ENCODE measurements at places on chromosomes 7 and 10.

DNA sequence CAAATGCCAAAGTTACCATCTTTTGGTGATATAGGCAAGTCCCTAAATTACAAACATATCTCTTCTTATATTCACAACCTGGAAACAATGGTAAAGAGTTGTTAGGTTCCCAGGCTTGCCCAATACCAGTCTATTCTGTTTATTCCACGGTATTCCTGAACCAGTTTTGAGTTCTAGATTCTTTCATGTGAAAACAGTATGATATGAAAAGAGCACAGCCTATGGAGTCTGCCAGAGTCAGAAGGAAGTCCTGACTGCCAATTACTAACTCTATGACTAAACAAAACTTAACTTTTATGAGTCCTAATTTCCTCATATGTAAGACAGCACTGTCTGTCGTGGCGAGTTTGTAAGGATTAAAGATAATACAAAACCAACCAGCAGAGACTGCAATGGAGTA, 5.6 kb downstream of the ABI1 start:
- DNase-seq = no peak

- no peak for DNase-seq
These were observed 77.1 kb downstream of the FRMPD2 start for GRCh38 chr10:48197236-48197899.

GRCh38 chr10:58266003-58266825, 1.5 kb downstream of the IPMK start:
- DNase-seq = peak; percentile 52

DNA sequence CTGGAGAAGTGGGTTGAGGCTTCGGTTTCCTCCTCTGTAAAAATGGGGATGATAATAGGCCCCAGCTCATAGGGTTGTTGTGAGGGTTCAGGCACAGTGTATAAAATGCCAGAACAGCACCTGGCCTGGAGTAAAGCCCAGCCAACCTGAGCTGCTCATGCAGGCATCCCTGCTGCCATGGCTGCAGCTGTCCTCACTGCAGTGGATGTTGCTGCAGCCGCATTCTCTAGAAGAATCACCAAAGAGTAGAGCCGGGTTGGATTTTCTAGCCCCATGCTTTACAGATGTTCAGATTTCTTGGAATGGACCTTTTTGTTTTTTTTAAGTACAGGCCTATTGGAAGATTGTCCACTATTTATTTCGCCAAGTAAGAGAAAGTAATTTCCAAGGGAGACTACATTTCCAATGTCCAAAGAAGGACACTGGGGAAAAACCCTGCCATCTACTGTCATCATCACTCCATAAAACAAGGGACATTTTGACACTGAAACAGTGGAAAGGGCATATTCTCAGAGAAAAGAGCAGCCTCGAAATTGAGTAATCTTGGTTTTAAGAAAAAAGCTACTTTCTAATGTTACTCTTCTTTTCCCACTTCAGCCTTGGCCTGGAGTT, 147.5 kb upstream of the TCF7L2 start:
- no peak for DNase-seq

- DNase-seq = no peak
These were observed 47.7 kb downstream of the KIAA1217 start for GRCh38 chr10:24256619-24257107.

DNA sequence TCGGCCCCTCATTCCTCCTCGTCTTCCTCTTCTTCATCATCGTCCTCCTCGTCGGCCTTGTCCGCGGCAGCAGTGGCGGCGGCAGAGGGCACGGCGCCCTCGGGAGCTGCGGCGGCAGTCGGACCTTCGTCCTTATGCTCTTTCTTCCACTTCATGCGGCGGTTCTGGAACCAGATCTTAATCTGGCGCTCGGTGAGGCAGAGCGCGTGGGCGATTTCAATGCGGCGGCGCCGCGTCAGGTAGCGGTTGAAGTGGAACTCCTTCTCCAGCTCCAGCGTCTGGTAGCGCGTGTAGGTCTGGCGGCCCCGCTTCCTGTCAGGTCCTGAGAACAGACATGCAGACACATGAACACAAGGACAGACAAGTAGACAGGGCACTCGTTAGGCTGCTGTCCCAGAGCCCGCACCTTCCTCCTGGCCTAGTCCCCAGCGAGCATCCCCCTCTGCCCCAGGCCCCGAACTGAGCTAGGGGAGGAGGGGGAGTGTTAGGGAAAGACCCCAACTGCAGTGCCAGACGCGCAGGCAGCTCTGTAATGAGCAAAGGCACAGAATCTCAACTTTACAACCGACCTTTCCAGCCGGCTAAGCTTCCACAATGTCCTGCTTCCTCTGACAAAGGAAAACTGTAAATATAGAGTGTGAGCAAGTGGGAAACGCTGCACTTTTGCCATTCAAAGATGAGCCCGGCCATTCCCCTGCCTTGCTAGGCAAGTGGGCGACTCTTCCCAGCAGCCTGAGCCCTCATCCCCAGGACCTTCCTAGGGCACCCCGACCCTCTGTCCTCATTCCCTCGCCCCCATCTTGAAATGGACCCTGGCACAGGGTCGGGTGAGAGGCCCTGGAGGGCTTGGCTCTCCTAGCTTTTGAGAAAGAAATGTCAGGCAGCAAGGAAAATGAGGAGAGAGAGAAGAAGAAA, 1.3 kb downstream of the HOXA7 start:
- peak; percentile 69 for DNase-seq

- DNase-seq = no peak
These were observed 35.4 kb downstream of the GAD2 start for GRCh38 chr10:26251925-26252324.

DNA sequence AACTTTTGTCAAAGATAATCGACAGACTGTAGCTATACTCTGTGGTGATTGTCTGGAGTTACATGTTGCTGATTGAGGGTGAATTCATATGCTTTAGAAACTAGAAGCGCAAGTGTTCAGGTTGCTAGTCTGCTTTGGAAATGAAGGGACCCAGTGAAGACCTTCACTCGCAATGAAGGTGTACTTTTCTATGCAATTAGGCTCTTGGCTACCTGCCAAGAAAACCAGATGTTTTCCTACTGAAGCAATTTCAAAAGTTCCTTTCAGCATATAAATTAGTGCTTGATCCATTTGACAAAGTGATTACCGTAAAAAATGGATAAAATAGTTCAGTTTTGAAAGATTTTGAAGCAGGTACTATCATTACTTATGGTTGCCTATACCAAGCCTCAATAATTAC, 10.0 kb upstream of the STK31 start:
- no peak for DNase-seq

GRCh38 chr7:25405736-25406135, 177.4 kb upstream of the NPVF start:
- DNase-seq = no peak

GRCh38 chr10:73116017-73116416, 5.8 kb downstream of the NUDT13 start:
- DNase-seq = no peak

- DNase-seq = no peak
These were observed 31.3 kb downstream of the THNSL1 start for GRCh38 chr10:25047591-25048301.

GRCh38 chr7:116836911-116837310, 25.5 kb upstream of the CAPZA2 start:
- DNase-seq = no peak

- no peak for DNase-seq
These were observed 78.9 kb upstream of the PRLHR start for GRCh38 chr10:118674226-118674919.

DNA sequence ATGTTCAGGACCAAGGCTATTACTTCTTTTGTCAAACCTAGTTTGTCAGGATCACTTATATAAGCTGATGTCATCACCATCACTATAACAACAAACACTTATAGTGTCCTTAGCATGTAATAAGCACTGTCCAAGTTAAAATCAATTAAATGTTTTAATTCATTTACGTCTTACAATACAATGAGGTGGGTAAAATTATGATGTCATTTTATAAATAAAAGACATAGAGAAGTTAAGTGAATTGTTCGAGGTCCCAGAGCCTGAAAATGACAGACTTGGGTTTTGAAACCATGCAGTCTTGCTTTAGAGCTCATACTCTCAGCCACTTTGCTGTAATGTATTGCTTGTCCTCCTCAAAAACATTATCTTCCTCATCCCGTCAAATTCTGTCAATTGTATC, 48.3 kb downstream of the SLC13A1 start:
- no peak for DNase-seq

- DNase-seq = peak; percentile 51
These were observed 822 bp downstream of the SHOC2 start for GRCh38 chr10:110919971-110920881.

DNA sequence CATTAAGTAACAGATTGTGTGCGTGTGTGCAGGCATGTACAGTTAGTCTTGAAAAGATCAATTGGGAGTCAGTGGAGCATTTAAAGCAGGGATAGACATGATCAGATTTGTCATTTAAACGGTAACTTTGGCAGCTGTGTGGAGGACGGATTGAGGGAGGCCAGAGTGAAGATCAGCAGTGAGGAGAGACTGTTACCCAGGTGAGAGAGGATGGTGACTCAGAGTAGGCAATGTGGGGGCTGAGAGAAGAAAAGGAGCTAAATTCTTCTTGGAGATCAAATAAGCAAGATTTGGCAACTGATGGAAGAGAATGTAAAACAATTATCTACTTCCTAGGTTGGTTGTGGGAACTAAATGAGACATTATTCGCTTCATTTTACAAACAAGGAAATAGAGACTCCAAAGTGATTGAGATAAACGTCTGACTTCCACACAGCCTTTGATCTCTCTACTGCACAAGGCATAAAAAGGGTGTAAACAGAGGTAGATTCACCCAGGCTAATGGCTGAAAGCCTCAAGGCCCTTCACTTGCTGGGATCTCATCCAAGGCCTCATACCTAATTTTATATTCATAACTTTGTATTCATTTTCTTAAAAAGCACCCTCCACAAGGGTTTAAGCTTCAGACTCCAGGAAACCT, 665.1 kb upstream of the GALNT17 start:
- DNase-seq = no peak

DNA sequence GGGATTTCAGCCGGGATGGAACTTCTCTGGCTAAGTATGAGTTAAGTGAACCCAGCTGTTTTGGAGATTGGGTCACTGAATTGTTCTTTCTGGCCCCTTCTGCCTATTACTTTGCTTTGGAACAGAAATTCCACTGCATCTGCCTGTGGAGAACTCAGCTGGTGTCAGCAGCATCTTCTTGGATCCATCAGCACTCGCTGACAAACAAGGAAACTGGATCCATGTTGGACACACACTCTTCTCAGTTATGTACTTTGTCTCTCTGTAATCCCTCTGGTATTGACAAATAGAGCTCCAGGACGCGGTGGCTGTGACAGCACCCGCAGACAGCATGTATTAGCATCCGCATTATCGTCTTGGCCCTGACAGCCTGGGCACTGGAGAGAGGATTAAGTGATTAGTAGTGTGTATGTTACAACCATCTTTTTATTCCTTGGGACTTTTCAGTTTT, 73.0 kb upstream of the BMPER start:
- DNase-seq = no peak

GRCh38 chr10:65622608-65623007, 1303.2 kb upstream of the LRRTM3 start:
- DNase-seq = no peak

DNA sequence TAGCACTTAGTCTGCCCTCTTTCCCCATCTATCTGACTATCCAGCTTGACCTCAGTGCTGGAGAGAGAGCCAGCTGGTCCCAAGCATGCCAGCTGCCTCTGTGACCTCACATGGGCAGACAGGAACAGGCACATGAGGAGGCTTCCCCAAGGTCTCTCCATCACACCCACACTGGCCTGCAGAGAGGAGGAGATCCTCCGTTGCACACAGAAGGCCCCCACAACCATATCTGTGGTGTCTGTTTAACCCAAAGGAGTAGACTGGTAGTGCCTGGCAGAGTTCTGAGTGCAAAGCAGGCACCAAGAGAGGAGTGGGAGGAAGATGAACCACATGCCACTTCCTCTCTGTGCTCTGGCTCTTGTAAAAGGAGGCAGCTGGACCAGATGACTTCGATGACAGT, 4.8 kb upstream of the ANK3 start:
- peak; percentile 58 for DNase-seq

GRCh38 chr7:13442226-13442625, 547.2 kb downstream of the ETV1 start:
- DNase-seq = no peak

DNA sequence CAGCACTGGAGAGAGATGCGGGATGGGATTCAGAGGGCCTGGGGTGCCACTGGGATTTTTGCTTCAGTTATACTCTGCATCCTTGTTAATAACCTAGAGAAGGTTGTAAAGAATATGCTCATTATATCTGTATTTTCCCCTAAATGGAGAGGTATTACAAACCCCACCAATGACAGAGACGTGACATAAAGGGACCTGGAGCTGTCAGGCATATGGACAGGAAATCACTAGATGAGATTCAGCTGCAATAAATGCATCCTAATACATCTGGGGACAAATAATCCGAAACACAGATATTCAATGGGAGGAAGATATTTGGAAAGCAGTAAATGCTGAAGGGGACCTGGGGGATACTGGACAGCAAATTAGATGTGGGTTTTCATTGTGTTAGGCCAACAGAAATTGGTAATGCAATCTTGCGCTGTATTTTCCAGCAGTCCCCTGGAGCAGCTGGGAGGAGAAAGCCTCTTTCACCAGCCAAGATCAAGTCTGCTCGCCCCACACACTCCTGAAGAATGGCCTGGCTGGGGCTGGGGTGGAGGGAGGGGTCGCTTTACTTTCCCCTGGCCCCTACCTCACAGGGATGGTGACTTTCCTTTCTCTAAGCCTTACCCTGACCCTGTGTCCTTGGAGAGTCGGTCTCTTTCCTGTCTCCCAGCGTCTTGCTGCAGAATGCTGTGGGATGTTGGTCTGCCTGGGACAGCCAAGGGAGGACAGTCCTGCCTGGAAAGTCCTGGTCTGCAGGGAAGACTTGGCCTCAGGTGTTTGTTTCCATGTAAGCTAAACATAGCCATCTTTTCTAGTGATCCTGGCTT, 653.8 kb downstream of the LRMDA start:
- no peak for DNase-seq

- DNase-seq = no peak
These were observed 8.9 kb upstream of the TRDMT1 start for GRCh38 chr10:17210361-17210760.

All from activated CD4-positive, alpha-beta T cell treated with anti-CD3 and anti-CD28 coated beads for 36 hours (primary cell).